Activated CD4-positive, alpha-beta memory T cell treated with anti-CD3 and anti-CD28 coated beads for 36 hours (primary cell): ENCODE measurements at places on chromosomes 4 and X. TPM values are rescaled to one million over a fixed set of nuclear protein-coding genes. Genes with fewer than 3 reads are reported as not detected.
A peak's percentile ranks its signal among the peaks of the same experiment; 100 is the strongest.

GRCh38 chr4:121034017-121034416, 38.3 kb downstream of the NDNF start:
- no peak overlapping the region for H3K27ac ChIP-seq
- no peaks in the 10 kb centered on the region for H3K36me3 ChIP-seq
- no peaks in the 10 kb centered on the region for H3K4me1 ChIP-seq
- no peak overlapping the region for H3K4me3 ChIP-seq

DNA sequence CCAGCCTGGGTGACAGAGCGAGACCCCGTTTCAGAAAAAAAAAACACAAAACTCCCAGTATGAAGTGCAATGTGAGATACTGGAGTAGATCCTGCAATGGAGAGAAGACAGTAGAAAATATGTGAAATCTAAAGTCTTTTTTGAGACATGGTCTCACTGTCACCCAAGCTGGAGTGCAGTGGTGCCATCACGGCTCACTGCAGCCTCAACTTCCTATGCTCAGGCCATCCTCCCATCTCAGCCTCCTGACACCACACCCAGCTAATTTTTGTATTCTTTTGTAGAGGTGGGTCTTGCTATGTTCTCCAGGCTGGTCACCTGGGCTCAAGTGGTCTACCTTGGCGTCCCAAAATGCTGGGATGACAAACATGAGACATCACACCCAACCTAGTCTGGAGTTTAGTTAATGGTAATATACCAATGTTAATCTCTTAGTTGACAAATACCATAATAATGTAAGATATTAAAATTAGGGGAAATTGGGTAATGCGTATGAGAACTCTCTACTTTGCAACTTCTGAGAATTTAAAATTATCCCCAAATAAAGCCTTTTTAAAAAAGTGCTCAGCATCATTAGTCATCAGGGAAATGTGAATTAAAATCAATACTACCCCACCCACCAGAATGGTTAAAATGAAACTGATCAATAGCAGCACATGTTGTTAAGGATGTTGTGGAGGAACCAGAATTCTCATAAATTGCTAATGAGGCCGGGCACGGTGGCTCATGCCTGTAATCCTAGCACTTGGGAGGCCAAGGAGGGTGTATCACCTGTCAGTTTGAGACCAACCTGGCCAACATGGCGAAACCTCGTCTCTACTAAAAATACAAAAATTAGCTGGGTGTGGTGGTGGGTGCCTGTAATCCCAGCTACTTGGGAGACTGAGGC, 15.0 kb downstream of the RBMX start:
- H3K4me3 ChIP-seq: no peak overlapping the region
- peak overlapping the region; percentile 77 for H3K27ac ChIP-seq
- no peaks in the 10 kb centered on the region for H3K27me3 ChIP-seq
- H3K4me1 ChIP-seq: peaks cover 67% of the 10 kb centered on the region
- peak; percentile 42 for DNase-seq
- H3K36me3 ChIP-seq: peaks cover 59% of the 10 kb centered on the region

DNA sequence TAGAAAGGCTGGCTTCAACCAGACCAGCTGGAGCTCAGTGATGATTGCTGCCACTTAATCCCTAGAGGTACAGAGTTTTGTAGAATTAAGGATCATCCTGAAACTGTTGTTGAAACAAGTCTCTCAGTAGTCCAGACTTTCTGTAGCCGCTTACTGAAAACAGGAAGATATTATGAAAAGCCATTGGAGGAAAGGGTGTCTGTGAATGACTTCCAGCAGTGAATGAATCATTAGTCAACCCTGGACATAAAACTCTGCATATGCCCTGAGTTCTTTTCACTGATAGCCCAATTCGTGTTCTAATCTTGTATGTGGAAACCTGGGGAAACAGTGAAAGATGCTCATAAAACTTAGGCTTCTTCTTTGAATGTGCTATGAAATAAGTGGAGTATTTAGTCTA, 14.8 kb downstream of the HOPX start:
- peaks cover 32% of the 10 kb centered on the region for H3K27me3 ChIP-seq
- no peak overlapping the region for H3K27ac ChIP-seq
- no peaks in the 10 kb centered on the region for H3K4me1 ChIP-seq
- H3K4me3 ChIP-seq: no peak overlapping the region
- DNase-seq: no peak

DNA sequence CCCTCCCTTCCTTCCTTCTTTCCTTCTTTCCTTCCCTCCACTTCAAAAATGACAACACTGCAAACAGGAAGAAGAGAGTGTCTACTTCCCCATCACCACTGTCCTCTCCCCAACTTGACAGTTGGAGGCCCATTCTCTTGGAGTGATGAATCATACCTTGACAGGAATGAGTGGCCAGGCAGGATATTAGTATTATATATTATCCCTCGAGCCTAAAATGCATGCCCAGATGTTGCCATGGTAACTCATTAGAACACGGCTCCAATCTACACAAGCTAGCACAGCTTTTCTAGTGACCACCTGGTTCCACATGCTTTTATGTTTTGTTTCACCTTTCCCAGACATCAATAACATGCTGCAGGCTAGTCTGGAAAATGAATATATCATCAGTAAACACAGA, 71.3 kb upstream of the LHFPL1 start:
- H3K4me3 ChIP-seq: no peak overlapping the region
- no peaks in the 10 kb centered on the region for H3K27me3 ChIP-seq
- no peaks in the 10 kb centered on the region for H3K4me1 ChIP-seq
- no peak overlapping the region for H3K27ac ChIP-seq
- H3K36me3 ChIP-seq: no peaks in the 10 kb centered on the region

DNA sequence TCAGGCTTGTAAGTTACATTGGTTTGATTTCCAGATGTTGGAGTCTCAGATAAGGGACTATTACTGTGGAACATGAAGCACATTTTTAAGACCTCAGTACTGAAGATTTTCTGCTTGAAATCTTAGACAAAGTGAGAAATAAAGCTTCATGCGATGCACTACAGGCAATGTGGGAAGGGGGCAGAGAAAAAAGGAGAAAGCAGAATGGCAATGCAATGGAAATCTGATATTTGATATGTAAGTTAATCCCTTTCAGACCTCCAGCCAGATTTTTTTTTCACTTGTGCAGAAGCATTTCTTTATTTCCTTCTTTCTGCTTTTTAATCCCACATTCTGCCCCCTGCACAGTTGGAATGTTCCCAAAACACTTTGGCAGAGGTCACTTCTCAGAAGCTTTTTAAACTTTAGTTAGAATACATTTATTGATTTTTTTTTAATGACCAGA, 174.3 kb downstream of the ADGRL3 start:
- H3K27ac ChIP-seq: no peak overlapping the region
- H3K36me3 ChIP-seq: no peaks in the 10 kb centered on the region
- H3K4me3 ChIP-seq: no peak overlapping the region
- H3K27me3 ChIP-seq: no peaks in the 10 kb centered on the region
- no peaks in the 10 kb centered on the region for H3K4me1 ChIP-seq

DNA sequence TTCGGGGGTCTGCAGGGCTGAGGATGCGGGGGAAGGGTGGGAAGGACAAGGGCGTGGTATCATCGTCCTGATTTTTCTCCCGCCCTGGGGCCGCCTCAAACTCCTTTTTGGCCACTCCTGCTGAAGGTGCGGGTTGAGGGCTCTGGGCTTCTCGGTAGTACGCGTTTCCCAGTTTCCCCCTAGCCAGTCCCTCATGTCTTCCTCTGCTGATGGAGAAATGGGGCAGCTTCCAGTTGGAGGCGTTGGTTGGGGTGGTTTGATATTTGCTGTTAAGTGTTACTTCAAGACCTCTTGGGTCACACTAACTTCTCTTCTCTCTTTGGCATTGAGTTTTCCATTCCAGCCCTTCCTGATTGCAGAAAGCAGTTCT, 482 bp downstream of the GSTCD start:
- DNase-seq: no peak
- H3K4me3 ChIP-seq: peak overlapping the region; percentile 98
- peak overlapping the region; percentile 26 for H3K27ac ChIP-seq

GRCh38 chrX:24851289-24851688, 157.6 kb downstream of the POLA1 start:
- H3K27me3 ChIP-seq: no peaks in the 10 kb centered on the region
- no peak overlapping the region for H3K4me3 ChIP-seq
- no peak overlapping the region for H3K27ac ChIP-seq
- peaks cover 9% of the 10 kb centered on the region for H3K36me3 ChIP-seq
- H3K4me1 ChIP-seq: no peaks in the 10 kb centered on the region

- no peaks in the 10 kb centered on the region for H3K36me3 ChIP-seq
- no peak for DNase-seq
- H3K4me3 ChIP-seq: no peak overlapping the region
- no peak overlapping the region for H3K27ac ChIP-seq
- H3K27me3 ChIP-seq: no peaks in the 10 kb centered on the region
- no peaks in the 10 kb centered on the region for H3K4me1 ChIP-seq
These were observed 14.8 kb upstream of the LAP3 start for GRCh38 chr4:17562157-17562556.

- H3K36me3 ChIP-seq: no peaks in the 10 kb centered on the region
- no peaks in the 10 kb centered on the region for H3K4me1 ChIP-seq
- H3K27ac ChIP-seq: no peak overlapping the region
- H3K4me3 ChIP-seq: no peak overlapping the region
- no peak for DNase-seq
These were observed 41.8 kb upstream of the UGT2B15 start for GRCh38 chr4:68712207-68712606.

- no peak overlapping the region for H3K4me3 ChIP-seq
- H3K36me3 ChIP-seq: no peaks in the 10 kb centered on the region
- H3K4me1 ChIP-seq: no peaks in the 10 kb centered on the region
- H3K27ac ChIP-seq: no peak overlapping the region
- DNase-seq: no peak
- no peaks in the 10 kb centered on the region for H3K27me3 ChIP-seq
These were observed 148.7 kb upstream of the RASGEF1B start for GRCh38 chr4:81620442-81620841.

DNA sequence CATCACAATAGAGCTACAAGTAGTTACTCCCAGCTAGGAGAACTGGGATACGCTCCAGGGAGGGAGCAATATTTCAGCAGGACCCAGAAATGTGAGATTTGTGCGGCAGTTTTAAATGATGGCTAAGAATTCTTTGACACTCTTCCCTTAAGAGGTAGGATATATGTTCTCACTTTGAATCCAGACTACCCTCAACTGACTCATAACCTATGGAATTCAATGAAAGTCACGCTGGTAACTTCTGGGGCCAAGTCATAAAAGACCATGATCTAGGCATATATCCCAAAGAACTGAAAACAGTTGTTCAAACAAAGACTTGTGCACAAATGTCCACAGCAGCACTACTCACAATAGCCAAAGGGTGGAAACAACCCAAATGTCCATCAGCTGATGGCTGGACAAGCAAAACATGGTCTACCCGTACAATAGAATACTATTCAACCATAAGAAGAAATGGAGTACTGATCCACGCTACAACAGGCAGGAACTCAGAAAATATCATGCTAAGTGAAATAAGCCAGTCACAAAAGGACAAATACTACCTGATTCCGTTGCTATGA, 10.5 kb downstream of the CD99L2 start:
- DNase-seq: no peak
- no peak overlapping the region for H3K27ac ChIP-seq
- no peaks in the 10 kb centered on the region for H3K27me3 ChIP-seq
- H3K36me3 ChIP-seq: no peaks in the 10 kb centered on the region
- peaks cover 2% of the 10 kb centered on the region for H3K4me1 ChIP-seq

DNA sequence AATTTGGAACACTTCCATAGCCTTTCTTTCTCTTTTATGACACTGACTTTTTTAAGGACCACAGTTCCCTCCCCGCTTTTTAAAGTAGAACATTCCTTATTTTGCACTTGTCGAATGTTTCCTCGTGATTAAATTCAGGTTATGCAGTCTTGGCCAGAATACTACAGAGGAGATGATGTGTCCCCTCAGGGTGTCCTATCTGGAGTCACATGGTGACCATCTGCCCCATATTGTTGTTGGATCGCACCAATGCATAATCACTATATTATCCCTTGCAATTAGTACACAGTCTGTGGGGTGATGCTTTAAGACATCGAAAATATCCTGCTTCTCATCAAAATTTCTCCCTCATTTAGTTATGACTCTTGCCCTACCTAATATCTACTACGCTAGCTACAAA, 27.4 kb downstream of the WDFY3 start:
- no peaks in the 10 kb centered on the region for H3K36me3 ChIP-seq
- H3K27me3 ChIP-seq: peaks cover 2% of the 10 kb centered on the region
- H3K27ac ChIP-seq: no peak overlapping the region

DNA sequence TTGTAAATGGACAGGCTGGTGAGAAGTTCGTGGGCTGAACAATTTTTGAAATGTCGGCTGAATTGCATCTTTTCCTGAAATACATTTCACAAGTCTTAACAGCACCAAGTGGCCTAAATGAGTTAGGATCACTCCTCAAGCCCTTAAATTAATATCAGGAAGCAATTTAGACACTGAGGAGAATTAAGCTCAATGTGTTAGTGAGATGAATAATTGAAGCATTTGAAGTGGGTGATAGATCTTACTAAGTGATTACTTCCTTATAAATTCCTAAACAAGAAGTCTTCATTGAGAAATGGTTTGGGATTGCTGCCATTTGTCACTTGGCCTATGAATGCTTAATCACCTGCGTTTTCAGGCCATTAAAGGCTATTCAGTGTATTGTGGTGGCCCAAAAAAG, 116.8 kb downstream of the NAA11 start:
- H3K27ac ChIP-seq: no peak overlapping the region
- H3K4me3 ChIP-seq: no peak overlapping the region
- H3K27me3 ChIP-seq: no peaks in the 10 kb centered on the region

GRCh38 chr4:38085751-38086150, 125.6 kb downstream of the PTTG2 start:
- no peaks in the 10 kb centered on the region for H3K27me3 ChIP-seq
- peaks cover 23% of the 10 kb centered on the region for H3K4me1 ChIP-seq
- no peak overlapping the region for H3K4me3 ChIP-seq
- DNase-seq: no peak

DNA sequence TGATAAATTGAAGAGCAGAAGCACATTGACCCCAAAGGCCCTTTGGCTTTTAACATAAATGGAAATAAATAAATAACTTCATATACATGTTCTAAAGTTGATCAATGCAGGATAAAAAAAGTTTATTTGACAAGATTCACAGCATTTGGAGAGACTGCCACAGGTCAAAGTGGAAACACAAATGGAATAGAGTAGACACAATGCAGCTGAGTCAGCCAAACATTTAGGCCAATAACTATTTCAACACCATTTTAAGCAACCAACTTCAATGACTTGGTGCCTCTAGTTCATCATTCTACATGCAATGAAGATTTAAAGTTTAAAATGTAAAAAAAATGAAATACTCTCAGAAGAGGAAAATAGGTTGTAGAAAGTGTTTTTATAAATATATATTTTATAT, 365.2 kb downstream of the FAT4 start:
- H3K4me1 ChIP-seq: no peaks in the 10 kb centered on the region
- no peaks in the 10 kb centered on the region for H3K27me3 ChIP-seq
- no peak for DNase-seq
- no peak overlapping the region for H3K4me3 ChIP-seq
- no peaks in the 10 kb centered on the region for H3K36me3 ChIP-seq
- H3K27ac ChIP-seq: no peak overlapping the region

Gene FAM90A26
- not detected for total RNA-seq

Gene RAP1GDS1
- 53.0 TPM for total RNA-seq

Gene CT45A2
- not detected for total RNA-seq

Gene RAI2
- 0.43 TPM for total RNA-seq

Gene TRIML2
- not detected for total RNA-seq

Gene NPY5R
- not detected for total RNA-seq

Gene F8A3
- 0.27 TPM for total RNA-seq

Gene ADH1A
- not detected for total RNA-seq
